ENCODE measurements at places on chromosomes 1 and 21. TPM values are rescaled to one million over a fixed set of nuclear protein-coding genes. Genes with fewer than 3 reads are reported as not detected.

Gene MCOLN3
- not detected for total RNA-seq

Gene PROK1
- 0.11 TPM for total RNA-seq

Gene RGS1
- not detected for total RNA-seq

Gene SPATA21
- not detected for total RNA-seq

Gene S100B
- not detected for total RNA-seq

Gene WDR3
- 4.7 TPM for total RNA-seq

Gene B3GALNT2
- 25.1 TPM for total RNA-seq

Gene STYXL2
- not detected for total RNA-seq

Gene KCNH1
- under 0.01 TPM for total RNA-seq

Gene ZNF281
- 17.1 TPM for total RNA-seq

Gene KRTAP19-6
- not detected for total RNA-seq

Gene KCNK2
- 0.11 TPM for total RNA-seq

Gene OLFML3
- 834 TPM for total RNA-seq

Gene DLGAP3
- under 0.01 TPM for total RNA-seq

Gene NCSTN
- 145 TPM for total RNA-seq

Gene CFHR4
- not detected for total RNA-seq

Gene FMN2
- total RNA-seq, result 0.79 TPM
